H1 (cell line): ENCODE measurements at places on chromosomes 5 and 9. TPM values are rescaled to one million over a fixed set of nuclear protein-coding genes. Genes with fewer than 3 reads are reported as not detected.

The HRH2 gene
- total RNA-seq = 8.1 and 9.3 TPM in 2 replicates

The RANBP3L gene
- not detected in 2 replicates for total RNA-seq

- H3K4me1 ChIP-seq = peaks cover 10% of the 10 kb centered on the region
- no peak for DNase-seq
- H3K36me3 ChIP-seq = no peaks in the 10 kb centered on the region
- no peak overlapping the region for H3K4me3 ChIP-seq
- H3K27me3 ChIP-seq = no peaks in the 10 kb centered on the region
Measured at GRCh38 chr5:177997846-177998245, 1.8 kb upstream of the PROP1 start.

GRCh38 chr9:83218411-83219090, 155.6 kb upstream of the RASEF start:
- H3K27me3 ChIP-seq = no peaks in the 10 kb centered on the region
- H3K4me3 ChIP-seq = no peak overlapping the region
- no peak for DNase-seq
- H3K4me1 ChIP-seq = 0 out of 2 replicates have a peak, but pooled peaks cover 3% of the 10 kb centered on the region
- no peak overlapping the region for H3K27ac ChIP-seq

GRCh38 chr9:116978155-116978554, 291.1 kb downstream of the TRIM32 start:
- H3K4me1 ChIP-seq = peaks cover 4% of the 10 kb centered on the region
- no peaks in the 10 kb centered on the region for H3K36me3 ChIP-seq
- no peak overlapping the region for H3K27ac ChIP-seq
- no peak overlapping the region for H3K4me3 ChIP-seq
- DNase-seq = no peak

GRCh38 chr5:606061-606460, 6.1 kb upstream of the CEP72 start:
- no peak overlapping the region for H3K27ac ChIP-seq
- H3K4me3 ChIP-seq = no peak overlapping the region
- no peaks in the 10 kb centered on the region for H3K4me1 ChIP-seq
- DNase-seq = no peak
